Skin of body (tissue), 3 donors: ENCODE measurements at places on chromosomes 11 and 22.

DNA sequence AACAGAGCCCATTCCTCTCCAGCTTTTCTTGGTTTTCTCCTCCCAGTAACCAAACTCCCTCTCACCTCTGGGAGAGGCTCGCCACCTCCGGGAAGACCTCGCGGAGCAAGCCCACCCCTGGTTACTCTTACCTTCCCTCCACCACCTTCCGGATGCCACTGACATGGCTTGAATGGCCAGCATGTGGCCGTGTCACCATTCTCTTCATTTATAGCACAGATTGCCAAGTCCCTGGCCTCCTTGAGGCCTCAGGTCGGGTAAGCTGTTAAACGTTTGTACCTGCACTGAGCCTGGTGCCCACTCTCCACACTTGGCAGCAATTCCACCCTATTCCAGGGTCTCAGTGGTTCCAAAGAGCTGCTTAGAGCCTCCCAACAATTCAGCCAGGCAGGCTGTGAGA is 8.0 kb upstream of the FXYD2 start:
- DNase-seq = no peak

DNA sequence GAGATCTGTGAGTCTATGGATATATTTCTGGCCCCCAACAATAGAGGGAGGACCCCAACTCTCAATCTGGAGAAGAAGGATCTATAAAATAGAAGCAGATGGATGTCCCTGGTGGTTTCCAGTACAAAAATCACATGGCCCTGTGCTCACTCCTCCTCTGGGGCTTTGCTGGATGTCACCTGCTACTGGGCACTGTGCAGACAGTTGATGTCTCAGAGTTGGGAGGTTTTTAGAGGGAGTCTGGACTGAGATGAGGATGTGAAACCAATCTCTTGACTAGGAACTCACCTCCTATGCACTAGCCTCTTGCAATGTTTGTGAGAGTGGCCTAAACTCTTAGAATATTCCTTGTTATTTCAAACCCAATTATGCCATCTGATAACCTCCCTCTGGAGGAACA is 107.2 kb downstream of the SCN3B start:
- no peak for DNase-seq

- DNase-seq = no peak
Observed at GRCh38 chr11:88979641-88980040, 86.1 kb downstream of the GRM5 start.

DNA sequence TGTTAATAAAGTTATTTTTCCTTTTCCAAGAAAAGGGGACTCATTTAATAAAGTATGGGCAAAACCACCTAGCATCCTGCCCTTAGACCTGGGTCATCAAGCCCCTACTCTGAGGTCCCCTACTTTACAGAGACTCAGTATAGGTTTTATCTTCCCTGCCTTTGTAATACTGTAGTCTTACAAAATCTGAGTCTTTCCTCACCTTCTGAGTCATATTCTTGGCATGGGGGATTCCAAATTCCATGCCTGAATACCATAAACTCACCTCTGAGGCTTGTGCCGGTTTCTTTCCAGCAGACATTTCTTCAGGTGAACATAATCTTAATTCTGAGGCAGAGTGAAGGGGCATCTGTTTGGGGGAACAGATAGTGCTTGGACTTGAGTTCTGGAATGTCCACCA is 282.5 kb downstream of the KCNA4 start:
- no peak for DNase-seq

GRCh38 chr22:42586381-42586780 is 28.3 kb downstream of the POLDIP3 start:
- no peak for DNase-seq

- no peak for DNase-seq
Observed at GRCh38 chr22:46061501-46062231, 84.7 kb upstream of the WNT7B start.

DNA sequence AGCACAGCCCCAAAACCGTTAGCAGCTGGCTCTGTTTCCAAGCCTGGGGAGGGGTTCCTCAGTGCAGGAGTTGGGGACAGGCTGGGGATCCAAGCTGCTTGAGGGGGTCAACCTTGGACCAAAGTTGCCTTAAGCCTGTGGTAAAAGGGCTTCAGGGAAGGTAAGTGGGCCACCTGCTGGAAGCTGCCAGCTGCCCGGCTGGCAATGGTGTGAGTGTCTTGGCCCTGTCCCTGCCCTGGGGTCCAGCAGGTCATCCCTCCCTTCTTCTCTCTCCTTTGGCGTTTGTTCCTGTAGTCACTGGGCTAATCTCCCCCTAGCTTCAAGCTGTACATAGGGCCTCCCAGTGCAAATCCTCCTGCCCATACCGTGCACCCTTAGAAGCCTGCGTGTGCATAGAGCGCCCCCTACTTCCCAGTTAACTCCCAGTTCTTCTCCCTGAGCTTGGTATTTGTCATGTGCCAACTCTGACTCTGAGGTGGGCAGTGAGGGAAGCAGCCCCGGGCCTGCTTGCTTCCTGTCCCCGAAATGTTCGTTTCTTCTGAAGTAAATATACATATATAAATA is 4.4 kb downstream of the TMEM258 start:
- no peak for DNase-seq

DNA sequence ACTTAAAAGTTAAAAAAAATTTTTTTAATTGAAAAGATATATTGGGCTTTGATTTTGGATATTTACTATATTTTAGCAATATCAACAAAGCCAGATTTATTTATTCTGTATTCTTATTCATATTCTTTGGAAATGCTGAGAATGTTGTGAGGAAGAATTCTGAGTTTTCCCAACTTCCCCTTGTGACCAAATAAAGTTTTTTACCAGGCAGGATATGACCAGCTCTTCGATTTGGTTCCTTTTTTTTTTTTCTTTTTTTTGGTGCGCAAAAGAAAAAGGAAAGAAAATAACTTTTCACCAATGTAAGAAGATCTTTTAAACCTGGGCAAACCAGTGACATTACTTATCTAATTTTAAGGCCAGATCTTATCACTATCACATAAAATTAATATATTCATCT is 12.9 kb downstream of the TCP11L1 start:
- DNase-seq = no peak

GRCh38 chr22:43152003-43152356 is 621 bp downstream of the TSPO start:
- no peak for DNase-seq

- no peak for DNase-seq
Observed at GRCh38 chr11:35553021-35553420, 27.6 kb upstream of the PAMR1 start.

DNA sequence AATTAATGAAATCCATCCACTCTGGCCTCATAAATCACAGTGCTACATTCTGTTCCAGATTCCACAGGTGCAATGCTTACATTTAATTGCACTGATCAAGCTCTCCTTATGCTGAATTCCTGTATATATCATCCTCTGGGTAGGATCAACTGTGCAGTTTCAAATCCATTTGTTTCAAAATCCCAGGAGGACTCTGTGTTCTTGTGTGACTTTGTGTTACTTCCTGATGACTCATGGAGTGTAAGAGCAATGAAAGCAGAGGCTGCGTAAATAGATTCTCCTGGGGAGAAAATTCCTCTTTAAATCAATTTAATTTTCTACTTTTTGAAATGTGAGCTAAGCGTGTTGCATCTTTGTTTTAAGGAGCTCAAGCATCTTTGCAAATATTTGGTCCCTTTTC is 752.7 kb downstream of the METTL15 start:
- DNase-seq = no peak

DNA sequence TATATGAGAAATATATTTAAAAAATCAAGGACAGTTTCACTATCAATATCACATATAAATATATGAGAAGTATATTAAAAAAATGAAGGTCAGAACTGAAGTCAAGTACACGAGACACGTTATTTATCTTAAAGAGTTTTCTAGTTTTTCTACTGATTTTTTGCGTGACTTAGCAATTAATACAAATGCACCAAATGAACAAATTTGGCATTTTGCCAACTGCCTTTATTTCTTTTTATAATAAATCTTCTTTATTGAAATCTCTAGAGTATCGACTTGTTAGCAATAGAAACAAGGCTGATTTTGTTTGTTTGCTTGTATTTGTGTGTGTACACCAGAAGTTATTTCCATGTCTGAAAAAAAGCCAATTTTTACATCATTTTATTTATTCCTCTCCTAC is 1684.7 kb upstream of the RAG2 start:
- no peak for DNase-seq

- no peak for DNase-seq
Observed at GRCh38 chr11:30434901-30435300, 112.0 kb downstream of the ARL14EP start.
